NAMALWA (cell line): ENCODE measurements at places on chromosomes 1 and 21.

- DNase-seq: no peak
Observed at GRCh38 chr1:24164004-24164403, 21.1 kb upstream of the IL22RA1 start.

DNA sequence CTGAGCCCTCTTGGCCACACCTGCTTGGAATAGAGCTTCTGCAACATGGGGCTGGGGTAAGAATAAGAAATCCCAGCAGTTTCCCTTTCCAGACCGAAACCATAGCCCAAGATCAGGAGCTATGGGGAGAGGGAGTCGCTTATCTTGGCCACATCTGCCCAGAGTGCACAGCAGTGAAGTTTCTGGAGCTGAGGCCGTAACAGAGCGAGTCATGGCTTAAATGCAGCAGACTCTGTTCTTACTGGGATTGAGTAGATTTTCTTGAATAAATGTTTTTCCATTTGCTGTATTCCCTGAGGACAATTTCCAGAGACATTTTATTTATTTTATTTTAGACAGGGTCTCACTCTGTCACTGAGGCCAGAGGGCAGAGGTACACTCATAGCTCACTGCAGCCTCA, 33.5 kb downstream of the CFAP57 start:
- no peak for DNase-seq

DNA sequence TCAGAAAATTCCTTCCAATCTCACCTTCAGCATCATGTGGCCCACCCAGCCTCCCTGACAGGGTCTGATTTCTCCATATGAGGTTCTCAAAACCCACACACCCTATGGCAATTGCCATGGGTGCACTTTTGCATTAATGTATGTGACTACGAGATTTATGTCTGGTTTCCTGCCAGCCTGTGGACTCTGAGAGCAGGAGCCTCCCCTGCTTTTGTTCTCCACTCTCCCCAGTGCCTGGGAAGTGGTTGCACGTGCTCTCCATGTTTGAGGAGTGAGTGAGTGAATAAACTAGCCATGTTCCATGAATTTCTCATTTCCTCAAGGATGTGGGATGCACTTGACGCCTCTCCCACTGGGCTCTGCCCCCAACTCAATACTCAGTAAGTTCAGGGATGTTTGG, 91.2 kb downstream of the ACTL8 start:
- no peak for DNase-seq

DNA sequence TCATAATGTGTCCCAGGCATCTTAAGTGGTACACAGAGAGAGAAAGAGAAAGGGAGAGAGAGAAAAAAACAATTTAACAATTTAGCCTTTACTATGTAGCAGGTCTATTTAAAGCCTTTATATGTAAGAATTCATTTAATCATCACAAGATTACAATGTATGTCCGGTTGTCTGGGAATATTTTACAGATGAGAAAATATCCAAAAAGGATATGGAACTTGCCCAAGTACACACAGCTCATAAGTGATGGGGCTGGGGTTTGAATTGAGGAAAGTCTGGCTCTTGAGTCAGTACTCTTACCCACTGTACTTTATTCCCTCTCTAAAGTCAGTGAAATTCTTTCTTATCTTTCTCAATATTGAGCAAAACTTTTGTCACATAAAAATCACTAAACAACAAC, 104.6 kb downstream of the LYPLAL1 start:
- no peak for DNase-seq

DNA sequence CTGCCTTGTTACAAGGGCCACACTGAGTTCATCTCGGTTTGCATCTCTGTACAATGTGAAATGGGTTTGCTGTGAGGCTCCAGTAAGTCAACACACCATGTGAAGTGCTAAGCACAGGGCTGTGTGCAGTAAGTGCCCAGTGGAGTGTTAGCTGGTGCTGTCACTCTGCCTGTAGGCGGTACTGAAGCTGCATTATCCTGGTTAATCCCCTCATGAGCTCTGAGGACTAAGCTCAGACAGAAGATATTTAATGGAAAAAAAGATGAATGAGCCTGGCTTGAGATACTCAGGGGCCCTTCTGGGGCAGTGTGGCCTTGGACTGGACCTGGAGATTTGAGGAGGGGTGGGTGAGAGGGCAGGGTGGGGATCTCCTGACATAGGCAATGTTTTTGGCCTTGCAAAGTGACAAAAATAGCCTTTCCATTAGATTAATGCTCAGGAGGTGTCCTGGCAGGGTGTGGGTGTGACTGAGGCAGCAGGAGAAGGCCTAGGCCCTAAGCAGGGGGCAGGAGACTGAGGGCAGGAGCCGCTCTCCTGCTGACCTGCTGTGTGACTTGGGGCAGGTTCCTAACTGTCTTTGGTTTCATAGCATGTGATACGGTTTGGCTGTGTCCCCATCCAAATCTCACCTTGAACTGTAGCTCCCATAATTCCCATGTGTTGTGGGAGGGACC, 570.5 kb downstream of the PTPRU start:
- no peak for DNase-seq

DNA sequence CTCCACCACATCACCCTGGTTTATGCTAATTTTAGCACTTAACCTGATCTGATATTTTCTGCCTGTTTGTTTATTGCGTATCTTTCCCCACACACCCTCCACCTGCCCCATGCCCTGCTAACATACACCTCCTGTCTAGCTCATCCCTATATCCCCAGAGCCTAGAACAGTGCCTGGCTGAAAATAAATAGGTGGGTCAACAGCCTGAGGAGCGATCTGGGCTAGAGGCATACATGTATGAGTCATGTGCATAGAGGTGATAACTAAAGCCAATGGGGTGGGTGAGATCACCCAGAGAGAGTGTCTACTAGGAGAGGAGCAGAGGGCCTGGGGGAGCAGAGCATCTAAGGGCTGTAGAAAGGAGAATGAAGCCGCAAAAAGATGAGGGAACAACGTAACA, 2.7 kb downstream of the HTR1D start:
- DNase-seq: no peak

DNA sequence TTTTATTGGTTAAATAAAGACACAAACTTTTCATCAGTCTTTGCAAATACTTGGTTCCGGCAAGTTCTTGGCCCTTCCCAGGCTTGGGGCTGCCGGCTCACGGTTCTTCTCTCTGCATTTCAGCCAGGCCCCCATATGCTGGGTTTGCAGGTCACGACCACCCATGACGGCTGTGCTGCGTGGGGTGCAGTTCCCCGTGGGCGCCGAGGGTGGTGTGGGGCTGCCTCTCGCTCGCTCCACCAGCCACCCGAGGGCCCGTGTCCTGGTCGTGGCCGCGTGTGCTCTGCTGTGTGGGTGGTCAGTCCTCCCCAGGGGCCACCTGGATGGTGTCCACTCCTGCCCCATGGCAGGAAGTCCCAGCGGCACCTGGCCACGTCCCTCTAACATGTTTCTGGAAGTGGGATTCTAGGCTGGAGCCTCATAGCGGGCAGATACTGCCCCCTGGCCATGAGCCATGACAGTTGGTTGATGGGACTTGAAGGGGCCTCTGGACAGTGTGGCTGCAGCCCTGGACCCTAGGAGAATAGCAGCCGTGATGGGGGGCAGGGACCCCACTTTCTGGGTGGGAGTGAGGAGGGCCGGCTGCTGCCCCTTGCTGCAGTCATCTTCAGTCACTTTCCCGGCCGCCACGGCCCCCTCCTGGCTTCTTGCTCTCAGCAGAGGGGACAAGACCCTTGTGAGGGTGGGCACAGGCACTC, 46.3 kb downstream of the SKI start:
- no peak for DNase-seq

DNA sequence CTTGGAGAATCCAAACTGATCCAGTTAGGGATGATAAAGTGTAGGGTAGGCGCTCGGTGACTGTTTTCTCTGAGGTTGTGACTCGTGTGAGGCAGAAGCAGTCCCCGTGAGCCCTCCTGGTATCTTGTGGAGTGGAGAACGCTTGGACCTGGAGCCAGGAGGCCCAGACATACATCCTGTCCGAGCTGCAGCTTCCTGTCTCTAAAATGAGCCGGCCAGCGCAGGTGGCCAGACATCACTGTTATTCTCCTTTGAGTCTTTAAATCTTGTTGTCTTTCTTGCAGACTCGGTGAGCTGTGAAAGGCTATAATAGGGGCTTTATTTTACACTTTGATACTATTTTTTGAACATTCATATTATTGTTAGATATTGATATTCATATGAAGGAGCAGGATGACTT, 12.3 kb downstream of the PCSK9 start:
- DNase-seq: no peak

DNA sequence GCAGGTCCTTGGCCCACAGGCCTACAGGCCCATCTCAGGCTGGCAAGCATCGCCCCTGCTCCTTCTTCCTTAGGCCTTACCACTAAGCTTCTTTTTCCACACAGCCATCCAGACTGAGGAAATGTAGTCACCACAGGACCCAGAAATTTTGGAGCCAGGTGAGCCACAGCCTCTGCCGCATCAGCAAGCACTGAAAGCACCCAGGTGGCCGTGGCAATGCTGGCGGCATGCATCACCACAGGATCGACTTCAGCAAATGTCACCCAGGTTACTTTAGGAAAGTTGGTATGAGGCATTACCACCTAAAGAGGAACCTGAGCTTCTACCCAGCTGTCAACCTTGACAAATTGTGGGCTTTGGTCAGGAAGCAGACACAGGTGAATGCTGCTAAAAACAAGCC, 11.6 kb downstream of the PIGM start:
- DNase-seq: no peak

- DNase-seq: no peak
Observed at GRCh38 chr1:234656944-234657654, 47.1 kb upstream of the IRF2BP2 start.

DNA sequence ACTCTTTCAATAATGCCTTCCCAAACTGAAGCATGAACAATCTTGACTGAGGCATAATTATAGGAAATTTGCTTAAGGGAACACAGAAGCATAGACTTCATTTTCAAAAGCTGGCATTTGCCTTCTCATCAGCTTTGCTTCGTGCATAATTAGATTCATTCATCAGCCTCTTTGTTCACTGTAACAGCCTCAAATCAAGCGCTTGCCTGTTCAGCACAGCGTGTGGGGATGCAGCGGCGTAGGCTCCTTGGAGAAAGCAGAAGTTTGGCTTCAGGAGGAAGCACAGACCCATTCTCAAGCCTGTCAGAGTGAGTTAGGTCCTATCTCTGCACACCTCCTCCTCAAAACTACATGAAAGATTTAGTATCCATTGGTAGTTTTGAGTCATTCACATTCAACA, 246.4 kb upstream of the MAP1LC3C start:
- no peak for DNase-seq

GRCh38 chr1:225446595-225446960, 18.7 kb upstream of the LBR start:
- DNase-seq: no peak

DNA sequence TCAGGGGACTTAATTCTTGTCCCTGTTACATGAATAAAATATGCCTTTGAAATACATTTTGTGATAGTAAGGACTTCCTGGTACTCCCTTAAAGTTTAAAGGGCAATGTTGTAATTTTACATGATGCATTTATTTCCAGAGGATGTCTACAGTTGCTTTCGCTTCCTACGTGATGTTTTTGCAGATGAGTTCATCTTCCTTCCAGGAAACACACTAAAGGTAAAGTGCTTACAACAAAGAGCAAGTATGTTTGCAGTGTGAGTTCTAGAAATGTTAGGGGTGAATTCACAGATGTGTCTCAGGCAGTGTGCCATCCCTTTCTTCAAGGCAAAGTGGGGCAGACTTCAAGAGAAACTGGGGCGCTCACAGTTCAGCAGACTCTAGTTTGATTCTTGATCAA, 31.2 kb downstream of the GNPAT start:
- no peak for DNase-seq

GRCh38 chr1:44929531-44929930, 56.9 kb downstream of the EIF2B3 start:
- DNase-seq: no peak

DNA sequence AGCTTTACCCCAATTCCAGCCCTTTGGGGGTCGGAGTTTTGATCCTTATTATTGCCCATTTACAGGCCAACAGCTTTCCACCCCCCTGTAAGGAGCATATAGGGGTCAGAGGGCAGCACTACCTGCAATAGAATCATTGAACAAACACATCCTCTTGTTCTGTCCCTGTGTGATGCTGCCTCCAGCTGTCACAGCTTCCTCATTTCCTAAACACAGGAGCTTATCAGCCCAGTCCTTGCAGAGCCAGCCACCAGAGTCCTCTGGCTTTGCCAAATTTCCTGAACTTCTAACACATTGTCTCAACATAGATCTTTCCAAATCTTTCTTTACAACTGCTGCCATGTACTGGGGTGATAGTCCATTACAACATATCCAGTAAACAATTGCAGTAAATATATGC, 32.8 kb upstream of the PTBP2 start:
- DNase-seq: no peak

GRCh38 chr21:32249511-32250280, 29.2 kb downstream of the MIS18A start:
- DNase-seq: no peak

GRCh38 chr1:24830680-24831272, 85.5 kb downstream of the CLIC4 start:
- DNase-seq: peak; percentile 85

DNA sequence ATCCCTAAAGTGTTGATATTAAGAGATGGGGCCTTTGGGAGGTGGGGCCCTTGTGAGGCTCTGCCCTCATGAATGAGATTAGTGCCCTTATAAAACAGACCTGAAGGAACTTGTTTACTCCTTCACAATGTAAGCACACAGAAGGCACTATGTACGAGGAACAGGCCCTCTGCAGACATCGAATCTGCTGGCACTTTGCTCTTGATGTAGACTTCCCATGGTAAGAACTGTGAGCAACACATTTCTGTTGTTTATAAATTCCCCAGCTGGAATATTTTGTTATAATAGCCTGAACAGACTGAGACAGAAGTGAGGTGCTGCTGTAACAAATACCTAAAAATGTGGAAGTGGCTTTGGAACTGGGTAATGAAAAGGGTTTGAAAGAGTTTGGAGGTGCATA, 193.2 kb downstream of the TGFB2 start:
- no peak for DNase-seq

GRCh38 chr1:218965821-218966220, 207.9 kb upstream of the LYPLAL1 start:
- DNase-seq: no peak

DNA sequence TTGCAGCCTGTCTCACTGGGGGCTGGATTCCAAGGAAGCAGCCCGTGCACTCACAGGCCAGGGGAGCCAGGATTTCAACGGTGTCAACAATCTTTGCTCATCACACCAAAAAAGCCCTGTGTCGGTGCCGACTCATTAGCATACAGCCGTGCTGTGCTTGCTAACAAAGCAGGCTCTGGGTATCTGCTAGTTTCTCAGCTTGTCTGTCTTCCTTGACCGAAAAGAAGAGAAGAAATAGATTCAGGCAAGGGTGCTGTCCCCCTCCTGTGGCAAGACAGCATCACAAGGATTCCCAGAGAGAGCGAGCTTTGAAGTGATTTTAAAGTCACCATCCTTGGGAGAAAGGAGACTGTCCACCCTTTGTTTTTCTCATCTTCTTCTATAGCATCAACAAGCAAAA, 214.7 kb downstream of the SDCCAG8 start:
- no peak for DNase-seq

DNA sequence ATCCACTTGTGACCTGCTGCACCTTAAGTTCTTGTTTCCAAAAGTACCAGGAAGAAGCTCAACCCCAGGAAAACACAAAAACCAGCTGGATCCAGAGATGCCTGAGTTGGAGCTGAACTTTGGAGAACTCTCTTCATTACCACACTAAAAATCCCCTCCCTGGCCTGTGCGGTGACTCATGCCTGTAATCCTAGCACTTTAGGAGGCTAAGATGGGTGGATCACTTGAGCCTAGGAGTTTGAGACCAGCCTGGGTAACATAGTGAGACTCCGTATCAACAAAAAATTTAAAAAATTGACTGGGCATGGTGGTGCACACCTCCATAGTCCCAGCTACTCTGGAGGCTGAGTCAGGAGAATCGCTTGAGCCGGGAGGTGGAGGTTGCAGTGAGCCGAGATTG, 6.2 kb downstream of the MAP1LC3C start:
- DNase-seq: no peak

GRCh38 chr1:203136409-203137042, 9.0 kb downstream of the ADORA1 start:
- peak; percentile 26 for DNase-seq
